Esophagus squamous epithelium (tissue), 5 donors: ENCODE measurements at places on chromosomes 5 and 9.

DNA sequence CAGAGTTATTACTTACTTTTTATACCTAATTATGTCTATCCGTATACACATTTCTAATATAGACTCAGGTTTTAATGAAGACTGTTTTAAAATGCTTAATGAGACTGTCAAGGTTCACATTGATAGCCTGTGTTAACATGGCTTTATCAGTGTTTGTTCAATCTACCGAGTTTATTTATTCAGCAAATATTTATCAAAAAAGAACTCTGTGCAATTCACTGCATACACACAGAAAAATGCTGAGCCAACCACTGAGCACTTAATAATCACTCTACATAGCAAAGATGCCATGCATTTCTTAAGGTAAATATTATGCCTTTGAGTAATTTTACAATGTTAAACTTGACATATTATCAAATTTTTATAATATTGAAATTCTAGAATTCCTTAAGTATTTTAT is 428.2 kb downstream of the ANXA1 start:
- H3K27me3 ChIP-seq, result no peaks in the 10 kb centered on the region
- no peak overlapping the region for H3K4me3 ChIP-seq
- H3K4me1 ChIP-seq, result no peaks in the 10 kb centered on the region

GRCh38 chr9:101465326-101465915 is 29.8 kb upstream of the ALDOB start:
- no peaks in the 10 kb centered on the region for H3K36me3 ChIP-seq
- H3K4me1 ChIP-seq, result no peaks in the 10 kb centered on the region
- no peak overlapping the region for H3K4me3 ChIP-seq
- H3K27me3 ChIP-seq, result no peaks in the 10 kb centered on the region

- H3K36me3 ChIP-seq, result no peaks in the 10 kb centered on the region
- H3K27me3 ChIP-seq, result no peaks in the 10 kb centered on the region
- H3K4me1 ChIP-seq, result no peaks in the 10 kb centered on the region
- H3K27ac ChIP-seq, result no peak overlapping the region
- H3K4me3 ChIP-seq, result no peak overlapping the region
- DNase-seq, result no peak
Measured at GRCh38 chr5:126335886-126336285, 87.3 kb upstream of the GRAMD2B start.

DNA sequence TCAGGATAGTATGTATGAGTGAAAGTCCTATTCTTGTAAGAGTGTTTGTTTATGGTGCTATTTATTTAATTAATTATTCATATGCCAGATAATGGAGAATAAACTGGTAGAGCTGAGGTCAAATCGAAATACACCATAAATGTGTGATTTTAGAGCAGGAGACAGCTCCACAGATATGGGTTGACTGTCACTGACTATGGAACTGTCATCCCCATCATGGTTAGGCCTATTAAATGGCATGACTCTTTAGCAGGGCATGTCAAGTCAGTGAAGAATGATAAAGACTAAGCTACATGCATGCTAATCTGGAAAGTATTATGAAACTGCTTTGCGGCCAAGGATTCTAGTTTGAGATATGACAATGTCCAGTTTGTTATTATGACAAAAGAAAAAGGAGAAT is 658.6 kb downstream of the ISL1 start:
- no peak overlapping the region for H3K27ac ChIP-seq
- no peaks in the 10 kb centered on the region for H3K4me1 ChIP-seq
- DNase-seq, result no peak
- H3K4me3 ChIP-seq, result no peak overlapping the region

DNA sequence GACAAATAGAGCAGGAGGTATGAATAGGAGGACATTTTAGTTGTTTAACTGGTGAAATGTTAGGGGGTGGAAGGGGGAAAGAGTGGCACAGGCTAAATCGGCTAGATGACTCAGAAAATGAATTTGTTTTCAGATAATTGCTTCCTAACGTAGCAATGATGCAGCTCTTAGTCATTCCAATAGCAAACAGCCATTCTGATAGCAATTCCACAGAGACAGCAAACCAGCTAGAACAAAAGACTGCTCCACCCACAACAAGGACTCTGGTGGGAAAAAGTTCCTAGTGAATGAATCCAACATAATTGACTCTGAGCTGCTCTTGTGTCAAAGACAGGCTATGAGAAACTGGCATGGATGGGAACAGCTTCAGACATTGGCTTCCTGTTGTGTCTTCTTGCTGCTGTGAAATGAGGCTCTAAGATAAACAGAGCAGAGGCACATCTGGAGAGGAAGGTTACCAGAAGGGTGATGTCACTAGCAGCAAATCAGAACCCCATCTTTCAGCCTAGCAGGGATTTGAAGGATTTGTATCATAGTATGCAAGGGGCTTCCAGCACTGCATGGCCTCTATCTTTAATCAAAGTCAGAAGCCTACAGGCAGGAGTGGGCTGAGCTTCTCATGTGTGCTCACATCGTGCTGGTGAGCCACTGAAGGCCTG is 28.1 kb upstream of the F2RL1 start:
- H3K4me1 ChIP-seq, result peaks cover 17% of the 10 kb centered on the region
- peak overlapping the region; percentile 82 for H3K27ac ChIP-seq
- no peak overlapping the region for H3K4me3 ChIP-seq

DNA sequence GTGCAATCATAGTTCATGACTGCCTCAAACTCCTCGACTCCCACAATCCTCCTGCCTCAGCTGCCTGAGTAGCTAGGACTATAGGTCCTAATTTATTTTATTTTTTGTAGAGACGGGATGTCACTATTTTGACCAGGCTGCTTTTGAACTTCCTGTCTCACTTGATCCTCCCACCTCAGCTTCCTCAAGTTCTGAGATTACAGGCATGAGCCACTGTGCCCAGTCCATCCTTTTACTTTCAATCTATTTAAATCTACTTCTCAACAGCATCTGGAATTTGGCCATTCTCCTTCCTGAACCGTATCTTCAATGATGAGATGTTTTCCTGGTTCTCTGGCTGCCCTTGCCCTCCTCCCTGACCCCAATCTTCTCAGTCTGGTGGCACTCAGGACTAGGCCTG is 12.2 kb upstream of the GRIN1 start:
- H3K27ac ChIP-seq, result peak overlapping the region; percentile 48
- no peaks in the 10 kb centered on the region for H3K36me3 ChIP-seq
- H3K4me3 ChIP-seq, result no peak overlapping the region
- no peak for DNase-seq

GRCh38 chr9:120431268-120431667 is 148.7 kb downstream of the CDK5RAP2 start:
- no peaks in the 10 kb centered on the region for H3K27me3 ChIP-seq
- no peak overlapping the region for H3K4me3 ChIP-seq
- no peaks in the 10 kb centered on the region for H3K4me1 ChIP-seq
- H3K27ac ChIP-seq, result no peak overlapping the region
- no peaks in the 10 kb centered on the region for H3K36me3 ChIP-seq

DNA sequence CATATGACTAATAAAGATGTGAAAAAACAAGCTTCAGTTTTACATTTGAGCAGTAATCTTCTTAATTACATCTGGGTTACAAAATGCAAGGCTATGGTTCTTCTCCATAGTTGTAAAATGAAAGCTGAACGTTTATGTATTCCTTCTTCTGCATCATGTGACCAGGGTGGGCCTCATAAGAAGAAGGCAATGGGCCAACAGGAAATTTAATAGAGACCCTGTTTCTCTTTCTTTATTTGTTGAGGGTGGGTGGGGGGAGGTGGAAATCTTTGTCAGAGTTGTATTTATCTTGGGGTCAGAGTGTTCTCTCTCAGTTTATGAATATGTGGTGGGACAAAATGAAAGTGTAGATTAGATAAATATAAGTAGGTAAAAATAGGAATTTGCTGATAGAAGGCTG is 418.8 kb downstream of the TLE4 start:
- H3K4me1 ChIP-seq, result no peaks in the 10 kb centered on the region
- H3K4me3 ChIP-seq, result no peak overlapping the region
- no peak overlapping the region for H3K27ac ChIP-seq
- no peak for DNase-seq
- H3K36me3 ChIP-seq, result no peaks in the 10 kb centered on the region

DNA sequence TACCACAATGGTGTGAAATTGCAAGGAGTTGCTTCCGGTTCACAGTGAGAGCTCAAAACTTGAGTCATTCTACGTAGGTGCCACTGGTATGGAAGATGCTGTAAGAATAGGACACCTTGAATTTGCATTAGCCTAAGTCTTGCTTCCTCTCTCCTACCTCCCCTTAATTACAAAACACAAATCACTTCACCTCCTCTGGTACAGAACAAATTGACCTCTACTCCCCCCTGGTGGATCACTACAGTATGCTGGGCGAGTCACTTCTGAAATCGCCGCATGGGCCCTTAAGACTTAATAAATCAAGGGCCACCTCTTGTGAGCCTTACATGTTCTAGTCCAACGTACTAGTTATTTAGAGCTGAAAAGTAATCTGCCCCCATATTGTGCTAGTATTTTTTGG is 145.3 kb upstream of the SMARCA2 start:
- no peak for DNase-seq
- H3K4me1 ChIP-seq, result no peaks in the 10 kb centered on the region
- no peaks in the 10 kb centered on the region for H3K36me3 ChIP-seq
- H3K27ac ChIP-seq, result no peak overlapping the region

DNA sequence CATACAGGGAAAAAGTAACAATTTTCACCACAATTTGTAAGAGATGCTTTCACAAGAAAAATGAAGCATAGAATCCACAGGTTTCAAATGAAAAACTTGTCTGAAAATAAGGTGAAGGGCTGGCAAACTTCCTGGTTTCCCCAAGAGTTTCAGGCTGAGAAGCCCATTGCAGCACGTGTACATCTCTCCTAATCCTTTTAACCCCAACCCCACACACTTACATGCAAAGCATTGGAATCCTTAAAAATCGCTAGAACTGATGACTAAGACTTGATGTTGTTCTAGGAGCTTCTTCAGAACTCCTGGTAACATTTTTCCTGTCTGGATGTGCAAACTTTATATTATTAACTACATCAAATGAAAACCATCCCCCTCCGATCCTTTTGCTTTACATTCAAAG is 317.8 kb upstream of the RGMB start:
- no peaks in the 10 kb centered on the region for H3K36me3 ChIP-seq
- H3K4me3 ChIP-seq, result no peak overlapping the region
- no peak for DNase-seq
- no peak overlapping the region for H3K27ac ChIP-seq
- no peaks in the 10 kb centered on the region for H3K4me1 ChIP-seq
- no peaks in the 10 kb centered on the region for H3K27me3 ChIP-seq

- no peaks in the 10 kb centered on the region for H3K4me1 ChIP-seq
- no peaks in the 10 kb centered on the region for H3K27me3 ChIP-seq
- DNase-seq, result no peak
- H3K4me3 ChIP-seq, result no peak overlapping the region
Measured at GRCh38 chr5:122924203-122924602, 78.8 kb downstream of the SNX24 start.

DNA sequence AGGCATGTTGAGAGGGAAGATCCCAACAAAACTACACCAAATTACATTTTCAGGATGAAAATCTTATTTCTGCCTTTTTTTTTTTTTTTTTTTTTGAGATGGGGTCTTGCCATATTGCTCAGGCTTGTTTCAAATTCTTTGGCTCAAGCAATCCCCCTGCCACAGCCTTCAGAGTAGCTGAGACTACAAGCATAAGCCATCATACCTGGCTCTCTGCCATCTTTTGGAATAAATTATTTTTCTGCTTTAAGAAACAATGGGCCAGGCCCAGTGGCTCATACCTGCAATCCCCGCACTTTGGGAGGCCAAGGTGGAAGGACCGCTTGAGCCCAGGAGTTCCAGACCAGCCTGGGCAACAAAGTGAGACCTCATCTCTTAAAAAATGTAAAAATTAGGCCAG is 14.3 kb downstream of the AFF4 start:
- H3K27me3 ChIP-seq, result no peaks in the 10 kb centered on the region
- no peak for DNase-seq
- no peaks in the 10 kb centered on the region for H3K36me3 ChIP-seq
- H3K4me3 ChIP-seq, result no peak overlapping the region
- peaks cover 50% of the 10 kb centered on the region for H3K4me1 ChIP-seq

DNA sequence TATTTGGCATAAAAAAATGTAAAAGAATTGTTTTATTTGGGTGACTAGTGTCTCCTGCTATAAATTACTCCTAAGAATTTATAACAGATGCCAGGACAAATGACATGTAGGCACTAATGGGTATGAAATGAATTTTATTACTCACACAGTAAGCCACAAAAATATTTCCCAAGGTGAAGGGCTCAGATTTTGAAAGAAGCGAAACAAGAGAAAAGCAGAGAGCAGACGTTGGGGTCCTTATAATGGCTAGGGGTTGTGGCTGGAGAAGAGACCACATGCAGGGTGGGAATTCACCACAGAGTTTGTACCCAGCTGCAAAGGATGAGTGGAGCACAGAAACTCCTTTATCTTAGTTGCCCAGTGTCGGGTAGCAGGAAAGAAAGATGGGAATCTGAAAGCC is 45.0 kb upstream of the PRR16 start:
- no peaks in the 10 kb centered on the region for H3K36me3 ChIP-seq
- DNase-seq, result no peak
- no peaks in the 10 kb centered on the region for H3K27me3 ChIP-seq
- no peak overlapping the region for H3K27ac ChIP-seq
- H3K4me3 ChIP-seq, result no peak overlapping the region
- no peaks in the 10 kb centered on the region for H3K4me1 ChIP-seq

GRCh38 chr5:141649056-141649688 is 2.0 kb downstream of the FCHSD1 start:
- no peak for DNase-seq
- H3K27ac ChIP-seq, result no peak overlapping the region
- H3K4me3 ChIP-seq, result no peak overlapping the region
- peaks cover 13% of the 10 kb centered on the region for H3K4me1 ChIP-seq
- H3K36me3 ChIP-seq, result peaks cover 49% of the 10 kb centered on the region

DNA sequence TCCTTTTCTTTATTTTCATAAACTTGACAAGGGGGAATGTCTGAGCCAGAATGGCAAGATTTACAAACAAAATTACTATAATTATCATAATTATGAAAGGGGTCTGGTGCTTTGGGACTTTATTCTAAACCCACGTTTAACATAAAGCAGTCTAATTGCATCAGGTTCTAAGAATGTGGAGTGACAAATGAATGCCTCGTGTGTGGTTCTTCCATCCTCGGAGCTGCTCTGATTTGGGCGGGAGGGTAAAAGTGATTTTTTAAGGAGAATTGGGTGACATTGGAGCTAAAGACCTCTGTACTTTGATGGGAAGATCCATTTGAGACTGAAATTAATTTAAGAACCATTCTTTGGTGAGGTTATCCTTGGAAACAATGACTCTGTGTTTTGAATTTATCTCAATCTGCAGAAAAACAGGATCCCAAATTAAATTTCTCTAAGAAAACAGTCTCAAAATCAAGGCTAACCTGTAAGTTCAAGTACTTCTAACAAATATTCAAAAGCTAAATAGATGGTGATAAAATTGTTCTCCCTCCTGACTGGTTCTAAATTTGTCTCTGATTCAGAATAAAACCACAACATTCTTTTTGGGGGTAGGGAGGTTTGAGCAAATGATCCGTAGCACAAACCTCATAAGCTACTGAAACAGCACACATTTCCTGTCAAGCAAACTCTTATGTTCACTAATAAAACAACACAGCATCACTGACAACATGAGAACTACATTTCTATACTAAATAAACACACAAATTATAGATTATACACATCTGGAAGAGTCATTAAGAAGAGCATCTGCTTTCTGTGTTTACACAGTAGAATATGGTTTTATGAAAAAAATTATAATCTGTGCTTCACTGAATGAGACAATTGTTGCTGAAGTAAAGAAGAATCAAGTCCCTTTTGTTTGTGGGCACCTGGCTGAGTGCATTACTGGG is 85.5 kb downstream of the DCP2 start:
- no peak overlapping the region for H3K4me3 ChIP-seq
- no peaks in the 10 kb centered on the region for H3K27me3 ChIP-seq
- H3K27ac ChIP-seq, result no peak overlapping the region
- DNase-seq, result no peak
- peaks cover 28% of the 10 kb centered on the region for H3K4me1 ChIP-seq

- H3K27ac ChIP-seq, result no peak overlapping the region
- H3K4me3 ChIP-seq, result no peak overlapping the region
- H3K27me3 ChIP-seq, result no peaks in the 10 kb centered on the region
- DNase-seq, result no peak
Measured at GRCh38 chr9:114235033-114235661, 79.8 kb downstream of the COL27A1 start.
